HFF-Myc (cell line): ENCODE measurements at places on chromosomes 13 and 19.

GRCh38 chr19:6587093-6587820 is 3.7 kb downstream of the CD70 start:
- DNase-seq: no peak

DNA sequence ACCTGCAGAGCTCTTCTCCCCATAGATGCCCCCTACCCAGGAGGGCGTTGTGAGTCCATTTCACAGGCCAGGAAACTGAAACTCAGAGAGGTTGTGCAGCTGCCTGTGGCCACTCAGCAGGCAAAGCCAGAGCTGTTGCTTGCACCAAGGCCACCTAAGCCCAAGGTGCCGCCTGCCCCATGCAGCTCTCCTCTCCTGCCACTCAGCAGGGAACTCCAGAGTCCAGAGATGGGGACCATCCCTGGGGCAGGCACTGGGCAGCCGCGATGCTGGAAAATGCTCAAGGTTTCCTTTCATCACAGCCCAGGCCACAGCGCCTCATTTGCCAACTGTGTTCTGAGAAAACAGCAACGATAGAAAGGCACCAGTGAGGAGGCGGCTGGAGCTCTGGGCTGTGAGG is 41.0 kb upstream of the PEPD start:
- no peak for DNase-seq

GRCh38 chr13:109146912-109147647 is 517.7 kb downstream of the MYO16 start:
- peak; percentile 69 for DNase-seq

DNA sequence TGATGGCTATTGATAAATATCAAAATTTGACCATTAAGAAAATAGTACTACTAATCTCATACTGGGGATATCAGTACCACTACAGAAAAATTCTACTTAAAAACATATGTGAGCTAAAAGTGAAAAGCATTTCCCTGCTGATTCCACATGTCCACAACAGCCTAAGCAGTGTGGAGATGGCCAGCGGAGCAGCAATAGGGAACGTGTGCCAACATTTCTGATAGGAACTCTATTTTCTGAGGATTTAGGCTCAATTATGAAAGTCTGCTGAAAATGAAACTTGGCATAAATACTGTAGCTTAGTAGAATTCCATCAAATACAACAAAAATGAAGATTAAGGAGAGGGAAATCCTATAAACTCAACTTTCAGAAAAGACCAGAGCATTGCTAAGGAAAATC is 311.6 kb downstream of the ENOX1 start:
- DNase-seq: no peak

- DNase-seq: no peak
Measured at GRCh38 chr13:109642358-109642757, 144.0 kb downstream of the IRS2 start.

DNA sequence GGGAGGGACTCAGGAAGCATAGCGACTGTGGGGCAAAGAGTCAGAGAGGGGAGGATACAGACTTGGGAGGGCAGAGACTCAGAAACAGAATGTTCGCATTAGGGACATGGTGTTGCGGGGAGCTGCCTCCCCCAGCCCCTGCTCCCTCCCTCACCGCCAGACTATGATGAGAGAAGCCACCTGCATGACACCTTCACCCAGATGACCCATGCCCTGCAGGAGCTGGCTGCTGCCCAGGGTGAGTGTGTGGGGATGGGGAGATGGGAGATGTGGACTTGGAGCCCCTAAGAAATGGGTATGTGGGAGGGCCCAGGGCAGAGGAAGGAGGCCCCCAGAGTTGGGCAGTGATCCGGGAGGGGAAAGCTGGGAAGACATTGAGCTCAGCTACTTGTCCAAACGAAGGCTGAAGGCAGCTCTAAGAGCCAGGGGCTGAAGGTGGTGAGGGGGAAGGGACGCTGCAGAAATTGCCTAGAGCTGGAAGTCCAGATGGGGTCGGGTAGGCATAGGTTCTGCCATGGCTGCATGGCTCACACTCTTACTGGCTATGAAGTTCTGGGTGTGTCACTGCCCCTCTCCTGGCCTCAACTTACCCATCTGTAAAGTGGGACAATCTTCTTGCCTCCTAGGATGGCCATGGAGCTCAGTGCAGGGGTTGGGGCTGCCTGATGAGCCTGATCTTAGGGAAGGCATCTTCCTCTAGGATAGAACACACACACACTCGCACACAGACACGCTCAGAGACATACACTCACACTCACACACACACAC is 1.4 kb downstream of the SPACA6 start:
- DNase-seq: no peak

GRCh38 chr13:44156294-44156658 is 217.3 kb upstream of the SERP2 start:
- DNase-seq: no peak

DNA sequence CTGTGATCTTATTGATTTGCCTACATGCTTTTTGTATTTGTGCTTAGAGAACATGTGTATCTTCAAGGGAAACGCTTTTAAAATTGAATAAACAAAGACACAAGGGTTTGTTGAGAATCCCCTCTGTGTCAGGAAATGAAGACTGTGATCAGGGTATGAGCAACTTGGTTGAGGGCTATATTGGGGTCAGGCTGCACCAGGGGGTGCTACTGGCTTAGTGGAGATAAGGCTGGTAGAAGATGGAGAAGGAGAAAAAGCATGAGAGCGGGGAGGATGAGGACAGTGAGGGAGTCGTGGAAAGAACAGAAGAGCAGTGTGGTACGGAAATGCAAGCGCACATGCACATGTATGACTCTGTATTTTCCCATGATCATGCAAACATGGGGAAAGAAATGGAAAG is 201.6 kb downstream of the MTUS2 start:
- DNase-seq: no peak
